Esophagus squamous epithelium (tissue), 5 donors: ENCODE measurements at places on chromosomes 11 and 22.

DNA sequence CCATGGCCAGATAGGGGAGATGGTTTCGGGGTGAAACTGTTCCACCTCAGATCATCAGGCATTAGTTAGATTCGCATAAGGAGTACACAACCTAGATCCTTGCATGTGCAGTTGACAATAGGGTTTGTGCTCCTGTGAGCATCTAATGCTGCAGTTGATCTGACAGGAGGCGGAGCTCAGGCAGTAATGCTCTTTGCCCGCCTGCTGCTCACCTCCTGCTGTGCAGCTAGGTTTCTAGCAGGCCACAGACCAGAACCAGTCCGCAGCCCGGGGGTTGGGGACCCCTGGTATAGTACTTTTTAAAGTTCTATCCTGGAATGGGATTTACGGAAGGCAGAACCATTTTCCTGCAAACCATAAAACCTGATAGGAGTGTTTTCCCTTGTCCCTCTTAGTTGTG is 54.6 kb downstream of the POLD3 start:
- no peak for DNase-seq

DNA sequence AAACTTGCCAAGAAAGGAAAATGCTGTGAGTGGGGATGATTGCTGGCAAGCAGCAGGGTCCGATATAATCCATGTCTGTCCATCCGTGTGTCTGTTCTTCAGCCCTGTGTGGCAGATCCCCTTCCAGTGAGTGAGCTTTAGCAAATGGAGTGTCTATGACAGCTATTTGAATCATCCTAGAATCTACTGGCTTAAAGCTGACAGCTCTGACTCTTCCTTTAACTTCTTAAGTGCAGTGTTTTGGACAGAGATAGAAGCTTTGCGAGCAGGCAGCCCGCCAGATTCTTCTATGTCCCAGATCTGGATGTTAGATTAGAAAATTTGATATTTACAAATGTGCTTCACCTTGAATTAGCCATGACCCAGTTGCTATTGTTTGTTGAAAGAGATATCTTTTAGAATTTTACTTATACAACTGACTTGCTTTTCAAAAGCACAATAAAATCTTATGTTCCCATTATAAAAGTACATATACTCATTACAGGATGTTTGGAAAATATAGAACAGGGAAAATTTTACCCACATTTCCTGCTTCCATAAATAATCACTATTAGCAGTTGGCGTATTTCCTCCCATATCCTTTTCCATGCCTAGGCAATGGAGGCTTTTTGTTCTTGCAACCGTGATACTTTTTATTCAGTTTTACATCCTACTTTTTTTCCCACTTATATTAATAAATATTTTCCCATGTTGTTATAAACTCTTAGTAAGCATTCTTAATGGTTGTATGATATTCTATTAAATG is 124.5 kb downstream of the COMMD9 start:
- no peak for DNase-seq

GRCh38 chr11:111209543-111210355 is 35.8 kb upstream of the POU2AF2 start:
- DNase-seq = no peak

GRCh38 chr11:13717331-13717730 is 48.9 kb downstream of the FAR1 start:
- no peak for DNase-seq

GRCh38 chr11:100442017-100442416 is 245.1 kb upstream of the ARHGAP42 start:
- DNase-seq = no peak

DNA sequence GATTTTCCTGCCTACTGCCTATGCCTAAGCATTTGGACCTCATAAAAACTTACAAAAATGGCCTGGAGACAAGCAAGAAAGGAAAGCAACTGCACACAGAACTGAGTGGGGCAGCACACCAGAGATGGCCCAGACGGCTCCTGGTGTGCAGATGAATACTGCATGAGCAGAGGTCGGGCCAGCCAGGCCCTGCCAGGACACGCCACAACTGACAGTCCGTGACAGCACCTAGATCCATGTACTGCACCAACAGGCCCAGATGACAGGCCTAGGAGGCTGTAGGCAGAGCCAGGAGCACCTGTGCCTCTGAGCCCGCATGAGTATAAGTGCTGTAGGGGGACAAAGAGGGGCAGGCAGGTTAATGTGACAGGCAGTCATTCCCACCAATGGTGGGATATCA is 160.2 kb downstream of the IGLL1 start:
- DNase-seq = no peak

- no peak for DNase-seq
Observed at GRCh38 chr11:103939694-103940093, 96.7 kb upstream of the DDI1 start.

- no peak for DNase-seq
Observed at GRCh38 chr22:19976671-19977070, 35.1 kb upstream of the TXNRD2 start.

- no peak for DNase-seq
Observed at GRCh38 chr22:23503142-23503541, 76.9 kb downstream of the IGLL1 start.

DNA sequence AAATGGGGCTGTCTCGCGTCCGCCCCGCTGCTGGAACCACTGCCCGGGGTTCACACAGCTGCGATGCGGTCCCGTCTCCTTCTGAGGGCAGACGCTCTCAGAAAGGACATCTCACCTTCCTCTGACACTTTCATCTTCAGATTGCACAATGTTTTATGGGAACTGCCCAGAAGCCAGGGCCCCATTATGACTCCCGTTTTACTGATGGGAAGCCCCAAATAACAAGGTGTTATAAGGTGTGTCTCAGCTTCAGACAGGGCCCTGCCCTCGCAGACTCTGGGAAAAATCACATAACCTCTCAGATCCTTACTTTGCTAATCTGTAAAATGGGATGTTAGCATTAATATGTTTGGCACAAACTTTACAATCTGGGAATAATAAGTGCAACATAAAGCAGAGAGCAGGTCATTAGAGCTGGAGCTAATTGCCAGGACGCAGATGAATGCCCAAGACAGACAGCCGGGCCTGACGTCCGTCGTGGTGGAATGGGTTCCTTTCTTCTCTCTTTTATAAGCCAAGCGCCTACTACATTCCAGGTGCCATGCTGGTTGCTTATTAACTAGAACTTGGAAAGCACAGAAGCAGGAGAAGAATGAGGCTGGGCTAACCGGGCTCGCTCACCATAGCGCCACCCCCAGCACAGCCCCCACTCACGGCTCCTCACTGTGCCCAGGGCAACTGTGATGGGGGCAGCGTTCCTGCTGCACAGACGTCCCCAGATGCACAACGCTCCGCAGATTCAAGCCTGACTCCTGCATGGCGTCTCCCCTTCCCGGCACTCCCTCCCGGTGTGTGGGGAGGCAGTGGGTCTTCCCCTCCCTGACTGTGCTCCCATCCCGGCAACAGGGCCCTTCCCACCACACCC is 43.8 kb downstream of the TRMU start:
- DNase-seq = no peak

GRCh38 chr11:15816260-15816871 is 540.0 kb downstream of the SOX6 start:
- DNase-seq = no peak

- DNase-seq = peak; percentile 41
Observed at GRCh38 chr11:44095506-44096359, at the start of gene EXT2. Gene EXT2 (plus strand): TSS chr11:44095678. CDS start chr11:44107713, 12,035 bp downstream.

DNA sequence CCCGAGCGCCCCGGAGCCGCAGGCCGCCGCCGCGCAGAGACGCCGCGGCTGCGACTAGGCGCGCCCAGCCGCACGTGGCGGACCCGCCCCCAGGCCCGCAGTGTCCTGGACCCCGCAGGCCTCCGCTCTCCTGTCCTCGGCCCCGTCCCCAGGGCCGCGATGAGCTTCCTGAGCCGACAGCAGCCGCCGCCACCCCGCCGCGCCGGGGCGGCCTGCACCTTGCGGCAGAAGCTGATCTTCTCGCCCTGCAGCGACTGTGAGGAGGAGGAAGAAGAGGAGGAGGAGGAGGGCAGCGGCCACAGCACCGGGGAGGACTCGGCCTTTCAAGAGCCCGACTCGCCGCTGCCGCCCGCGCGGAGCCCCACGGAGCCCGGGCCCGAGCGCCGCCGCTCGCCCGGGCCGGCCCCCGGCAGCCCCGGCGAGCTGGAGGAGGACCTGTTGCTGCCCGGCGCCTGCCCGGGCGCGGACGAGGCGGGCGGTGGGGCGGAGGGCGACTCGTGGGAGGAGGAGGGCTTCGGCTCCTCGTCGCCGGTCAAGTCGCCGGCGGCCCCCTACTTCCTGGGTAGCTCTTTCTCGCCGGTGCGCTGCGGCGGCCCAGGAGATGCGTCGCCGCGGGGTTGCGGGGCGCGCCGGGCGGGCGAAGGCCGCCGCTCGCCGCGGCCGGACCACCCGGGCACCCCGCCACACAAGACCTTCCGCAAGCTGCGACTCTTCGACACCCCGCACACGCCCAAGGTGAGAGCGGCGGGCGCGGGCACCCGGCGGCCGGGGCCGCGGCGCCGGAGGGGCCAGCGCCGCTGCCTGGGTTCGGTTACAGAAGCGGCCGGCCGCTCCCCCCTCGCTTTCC is 528 bp downstream of the WEE1 start:
- DNase-seq = no peak

GRCh38 chr11:88179971-88180629 is 4.9 kb upstream of the RAB38 start:
- DNase-seq = no peak

DNA sequence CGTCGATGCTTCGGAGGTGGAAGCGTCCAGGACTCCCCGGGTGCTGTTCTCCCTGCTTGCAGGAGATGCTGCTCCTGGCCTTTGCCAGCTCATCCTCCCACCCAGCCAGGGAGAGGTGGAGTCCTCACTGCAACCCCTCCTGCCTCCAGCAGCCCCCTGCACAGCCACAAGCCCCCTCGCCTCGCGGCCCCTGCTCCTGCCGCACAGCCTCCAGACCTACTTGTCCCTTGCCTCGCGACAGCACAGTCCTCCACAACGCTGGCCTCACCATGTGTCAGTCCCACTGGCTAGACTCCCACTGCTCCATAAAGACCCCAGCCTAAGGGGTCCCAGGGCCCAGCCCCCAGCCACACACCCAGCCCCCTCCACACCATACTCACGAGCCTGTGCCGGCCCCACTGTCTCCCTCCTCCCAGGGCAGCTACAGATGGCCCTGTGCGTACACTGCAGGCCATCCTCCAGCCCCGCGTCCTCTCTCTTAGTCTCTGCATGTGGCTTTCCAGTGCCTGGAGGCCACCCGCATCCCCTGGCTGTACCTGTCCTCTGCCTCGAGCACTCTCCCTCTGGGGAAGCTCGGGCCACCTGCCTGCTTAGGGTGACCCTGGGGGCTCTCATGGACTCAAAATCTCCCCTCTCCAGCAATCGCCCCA is 91.5 kb downstream of the CELSR1 start:
- no peak for DNase-seq

- DNase-seq = no peak
Observed at GRCh38 chr11:96326959-96327358, 16.0 kb downstream of the MAML2 start.

DNA sequence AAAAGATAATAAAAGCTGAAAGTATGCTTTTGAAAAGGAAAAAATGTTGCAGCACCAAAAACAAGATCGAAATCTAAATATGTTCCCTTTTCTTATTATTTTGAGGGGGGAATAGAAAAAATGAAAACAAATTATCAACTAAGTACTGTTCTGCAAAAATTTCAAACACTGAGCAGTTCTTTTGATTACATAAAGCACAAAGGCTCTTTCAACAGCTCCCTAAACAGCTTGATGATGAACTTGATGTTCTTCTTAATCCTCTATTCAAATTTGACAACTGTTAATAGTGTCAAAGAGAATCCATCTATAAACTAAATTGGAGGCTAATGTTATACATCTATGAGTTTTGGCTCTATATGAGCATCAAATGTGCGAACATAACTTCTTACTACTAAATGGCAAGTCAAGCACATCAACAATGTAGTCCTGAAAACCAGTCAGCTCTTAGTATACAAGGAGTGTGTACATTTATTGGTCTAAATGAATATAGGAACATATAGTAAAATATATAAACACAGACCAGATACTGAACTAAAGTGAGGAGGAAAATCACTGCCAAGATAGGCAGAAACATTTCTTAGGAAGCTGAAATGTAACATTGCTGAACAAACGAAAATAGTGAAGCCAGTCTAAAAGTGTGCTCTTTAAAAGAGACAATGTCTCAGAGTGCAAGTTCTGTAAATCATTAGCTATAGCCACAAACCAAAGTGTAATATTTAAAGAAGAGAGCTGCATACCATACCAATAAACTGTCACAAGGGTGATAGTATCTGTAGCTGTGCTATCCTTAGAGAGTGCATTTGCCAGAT is 94.3 kb downstream of the SOX6 start:
- DNase-seq = no peak

- DNase-seq = no peak
Observed at GRCh38 chr11:102974552-102975280, 19.2 kb upstream of the MMP13 start.

GRCh38 chr22:17350292-17350691 is 19.0 kb upstream of the CECR2 start:
- DNase-seq = no peak

DNA sequence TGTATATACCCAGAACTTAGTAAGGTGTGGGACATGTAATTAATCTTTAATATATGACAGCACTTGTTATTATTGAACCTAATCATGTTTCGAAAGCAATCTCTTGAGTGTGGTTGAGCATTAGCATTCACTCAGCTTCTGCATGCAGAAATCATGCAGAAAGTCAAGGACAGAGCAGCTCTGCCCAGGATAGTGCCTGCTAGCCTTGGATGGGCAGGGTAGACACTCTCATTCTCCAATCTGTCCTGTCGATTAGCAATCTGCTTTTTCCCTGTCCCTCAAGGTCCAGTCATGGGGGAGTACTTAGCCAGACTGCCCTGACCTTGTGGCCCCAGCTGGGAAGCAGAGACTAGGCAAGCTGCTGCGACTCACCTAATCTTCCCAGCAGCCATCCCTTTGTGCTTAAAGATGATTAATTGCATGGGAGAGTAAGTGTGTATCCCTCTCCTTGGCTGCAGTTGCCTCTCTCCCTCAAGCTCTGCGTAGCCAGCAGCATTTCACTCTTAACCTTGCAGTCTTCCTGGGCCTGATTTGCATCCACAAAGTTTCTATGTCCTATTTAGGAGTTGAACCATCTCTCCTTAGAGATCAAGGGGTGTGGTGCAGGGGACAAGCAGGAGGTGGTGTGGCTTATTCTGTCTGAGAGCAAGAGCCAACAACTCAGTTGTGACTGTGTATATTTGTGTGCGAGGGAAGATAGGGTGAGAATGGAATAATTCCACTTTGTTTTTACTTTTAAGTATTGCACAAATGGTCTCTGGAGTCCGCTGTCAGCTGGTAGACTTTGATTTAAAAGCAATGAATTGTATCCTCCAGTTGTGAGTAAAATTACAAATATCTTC is 101.4 kb downstream of the FDX1 start:
- DNase-seq = no peak

DNA sequence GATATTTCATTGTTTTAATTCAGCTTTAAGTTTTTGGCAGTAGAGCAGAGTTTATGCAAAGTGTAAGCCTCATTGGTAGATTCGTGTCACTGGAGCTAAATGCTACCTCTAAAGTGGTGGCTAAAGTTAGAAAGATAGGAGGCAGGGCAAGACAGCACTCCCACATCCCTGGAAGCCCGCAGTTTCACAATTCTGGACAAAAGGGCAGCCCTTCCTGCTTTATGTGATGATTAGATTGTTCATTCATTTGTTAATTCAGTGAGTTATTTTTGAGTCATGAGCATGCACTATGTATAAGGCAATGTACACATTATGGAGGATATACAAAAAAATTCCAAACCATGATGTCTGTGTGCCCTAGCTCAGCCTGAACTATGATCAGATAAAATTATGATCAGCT is 52.1 kb upstream of the EIF3M start:
- no peak for DNase-seq

- DNase-seq = no peak
Observed at GRCh38 chr11:64869571-64870175, 8.7 kb downstream of the EHD1 start.
